ENCODE measurements at places on chromosomes 12 and 14. TPM values are rescaled to one million over a fixed set of nuclear protein-coding genes. Genes with fewer than 3 reads are reported as not detected.

Gene ZNF84
- total RNA-seq: 13.4 TPM

Gene PTPN6
- total RNA-seq: 0.05 TPM

Gene KRT77
- total RNA-seq: not detected

Gene KRAS
- 11.2 TPM for total RNA-seq

Gene TSPAN8
- total RNA-seq: not detected

Gene GALNT16
- 12.6 TPM for total RNA-seq

Gene TMEM30B
- total RNA-seq: not detected

Gene DCD
- not detected for total RNA-seq

Measured in HT1080 (cell line).